ENCODE measurements at places on chromosomes 1 and 21.

GRCh38 chr1:42469727-42470126 is 6.6 kb downstream of the CCDC30 start:
- DNase-seq = no peak

- DNase-seq = no peak
Measured at GRCh38 chr1:109722908-109723691, 11.0 kb downstream of the GSTM5 start.

DNA sequence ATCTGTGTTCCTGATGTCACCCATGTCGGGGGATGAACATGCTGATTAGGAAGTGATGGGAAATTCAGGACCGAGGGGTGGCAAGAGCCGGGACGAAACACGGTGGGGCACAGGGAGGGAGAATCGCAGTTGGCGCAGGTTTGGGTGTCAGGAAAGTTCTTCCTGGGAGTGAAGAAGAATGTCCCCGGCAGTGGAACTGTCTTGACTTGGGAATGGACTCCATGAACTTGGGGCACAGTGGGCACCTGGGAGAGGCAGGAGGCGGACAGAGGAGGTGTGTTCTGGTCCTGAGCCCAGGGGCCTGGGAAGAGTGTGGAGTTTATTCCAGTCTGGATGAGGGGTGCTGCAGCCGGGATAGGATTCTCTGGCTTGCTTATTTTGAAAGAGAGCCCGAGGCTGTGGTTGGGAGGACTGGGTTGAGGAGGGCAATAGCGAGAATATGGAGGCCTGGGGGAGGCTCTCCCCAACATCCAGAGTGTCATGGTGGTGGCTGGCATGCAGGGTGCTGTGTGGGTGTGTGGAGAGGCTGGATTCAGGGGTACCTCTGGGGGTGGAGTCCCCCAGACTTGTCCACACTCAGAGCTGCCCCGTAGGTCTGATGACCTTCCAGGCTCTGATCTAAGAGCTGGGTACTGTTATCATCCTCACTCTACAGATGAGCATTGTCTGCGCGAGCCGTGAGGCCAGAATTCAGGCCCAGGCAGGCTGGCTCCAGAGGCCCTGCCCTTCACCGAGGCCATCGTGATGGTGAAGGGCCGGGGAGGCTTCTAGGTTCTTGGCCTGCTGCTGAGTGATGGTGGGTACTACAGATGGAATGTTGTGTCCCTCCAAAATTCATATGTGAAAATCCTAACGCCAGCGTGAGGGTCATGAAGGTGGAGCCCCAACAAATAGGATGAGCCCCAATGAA is 274.5 kb upstream of the C1orf174 start:
- DNase-seq = no peak

- no peak for DNase-seq
Measured at GRCh38 chr1:45772971-45773370, 22.5 kb upstream of the IPP start.

Data from stimulated activated CD8-positive, alpha-beta memory T cell treated with anti-CD3 and anti-CD28 coated beads, Interleukin-2, amount 100 ng/mL, for 48 hours (primary cell).